ENCODE measurements at places on chromosomes 5 and 9. TPM values are rescaled to one million over a fixed set of nuclear protein-coding genes. Genes with fewer than 3 reads are reported as not detected.

Gene SLC25A2
- polyA plus RNA-seq: not detected

Gene PDCD1LG2
- polyA plus RNA-seq: not detected

Gene RNF224
- not detected for polyA plus RNA-seq

Gene PCA3
- not detected for polyA plus RNA-seq

Gene FAM169A
- polyA plus RNA-seq: 9.2 TPM

Gene OGN
- polyA plus RNA-seq: 0.09 TPM

Gene SLC34A3
- polyA plus RNA-seq: not detected

Gene CNTNAP3
- polyA plus RNA-seq: not detected

Gene DNAJB5
- polyA plus RNA-seq: 1.4 TPM

Gene INSL4
- not detected for polyA plus RNA-seq

Gene HRCT1
- not detected for polyA plus RNA-seq

Gene ALDH1A1
- 0.79 TPM for polyA plus RNA-seq

DNA sequence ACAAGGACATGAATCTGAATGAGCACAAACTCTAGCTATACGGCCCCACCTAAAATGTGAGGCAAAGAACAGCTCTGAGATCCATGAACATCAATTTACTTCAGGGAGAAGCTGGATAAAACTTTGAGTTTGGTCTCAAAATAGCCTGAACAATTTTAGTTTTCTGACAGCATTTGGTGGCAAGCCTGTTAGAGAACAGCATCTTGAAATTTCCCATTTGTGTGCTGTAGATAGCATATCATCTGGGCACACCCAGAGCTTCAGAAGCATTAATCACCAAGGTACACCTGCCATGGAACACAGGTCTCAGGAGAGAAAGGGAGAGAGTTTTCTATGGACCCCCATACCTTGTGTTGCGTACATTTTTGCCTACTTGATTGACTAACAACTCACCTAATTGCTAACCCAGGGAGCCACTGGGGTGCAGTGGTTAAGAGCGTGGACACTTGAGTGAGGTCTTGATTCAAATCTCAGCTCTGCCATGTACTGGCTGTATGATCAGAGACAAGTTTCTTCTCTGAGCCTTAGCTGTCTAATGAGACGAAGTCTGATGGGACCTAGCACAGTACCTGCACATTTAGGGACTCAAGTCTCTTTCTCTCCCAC, 264.9 kb downstream of the PIK3R1 start:
- no peak for DNase-seq

DNA sequence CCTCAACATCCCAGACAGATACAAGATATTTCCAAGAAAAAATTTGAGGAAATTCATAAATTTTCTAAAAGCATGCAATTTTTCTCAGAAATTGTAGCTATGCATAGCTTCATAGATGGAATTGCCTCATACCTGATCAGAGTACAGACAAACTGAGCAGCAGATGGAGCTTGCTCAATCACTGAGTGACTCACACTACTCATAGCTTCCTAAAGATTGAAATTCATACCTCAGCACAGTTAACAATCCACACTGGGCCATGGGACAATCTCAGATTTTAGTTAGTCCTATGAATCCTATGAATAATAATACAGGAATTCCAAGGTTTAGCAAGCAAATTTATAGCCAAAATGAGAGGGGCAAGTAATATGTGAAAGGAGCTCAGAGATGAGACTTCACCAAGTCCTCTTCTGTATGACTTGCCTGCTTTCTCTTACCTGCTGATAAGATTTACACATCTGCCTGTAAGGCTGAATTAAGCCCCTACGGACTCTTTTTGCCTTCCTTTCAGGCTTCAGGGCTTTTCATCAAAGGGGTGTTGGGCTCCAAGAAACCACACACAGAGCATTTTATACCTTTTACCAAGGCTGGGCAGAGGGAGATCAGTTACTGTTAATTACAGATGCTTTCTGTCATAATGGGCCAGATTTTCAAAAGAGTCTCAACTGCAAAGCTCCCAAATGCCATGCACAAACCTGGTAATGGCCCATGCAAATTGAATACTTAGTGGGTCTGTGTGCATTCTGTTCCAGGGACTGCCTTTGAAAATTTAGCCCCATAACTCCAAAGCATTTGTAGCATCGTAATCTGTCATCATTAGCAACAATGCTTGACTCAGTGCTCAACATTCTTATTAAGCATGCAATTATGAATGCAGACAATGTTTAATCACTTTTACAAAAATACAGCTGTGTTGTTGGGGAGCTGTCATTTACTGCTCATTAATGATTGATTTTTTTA, 439.3 kb downstream of the DTWD2 start:
- no peak for DNase-seq

- no peak for DNase-seq
Observed at GRCh38 chr9:19288081-19288480, 57.6 kb downstream of the DENND4C start.

DNA sequence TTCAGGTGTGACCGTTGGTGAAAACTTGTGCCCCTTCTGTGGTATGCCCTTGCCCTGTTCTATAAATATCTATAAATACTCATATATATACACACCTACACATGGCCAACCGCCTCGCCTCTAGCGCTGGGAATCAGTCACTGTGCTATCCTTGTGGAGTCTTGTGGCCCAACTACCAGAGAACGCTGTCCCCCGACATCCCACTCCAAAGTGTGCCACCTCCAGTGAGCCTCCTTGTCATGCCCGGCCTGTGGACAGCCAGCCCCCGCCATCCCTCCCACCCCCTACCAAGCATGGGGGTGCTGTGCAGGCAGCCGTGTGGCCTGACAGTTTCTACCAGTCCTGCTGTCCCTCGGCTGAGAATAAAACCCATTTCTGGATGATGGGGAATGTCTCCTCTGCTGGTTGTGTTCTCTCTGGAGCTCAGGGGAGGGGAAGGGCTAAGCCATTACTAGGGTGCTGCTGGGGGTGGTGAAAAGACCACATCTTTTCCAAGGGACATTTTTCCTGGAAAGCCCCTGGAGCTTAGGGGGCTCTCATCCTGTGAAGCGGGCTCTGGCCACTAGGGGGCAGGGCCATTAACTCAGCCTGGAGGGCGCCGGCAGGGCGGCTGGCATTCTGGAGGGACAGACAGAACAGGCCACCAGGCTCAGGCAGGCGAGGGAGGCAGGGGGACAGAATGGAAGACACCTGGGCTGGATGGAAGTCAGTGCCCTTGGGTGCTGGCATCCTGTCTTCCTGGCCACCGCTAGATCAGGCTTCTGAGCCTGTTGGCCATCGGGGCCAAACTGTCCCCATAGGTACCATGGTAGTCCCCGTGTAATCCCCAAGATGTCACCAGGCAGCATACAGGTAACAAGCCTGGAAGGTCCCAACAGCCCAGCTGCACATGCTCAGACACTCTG, 20.7 kb downstream of the GOLGA2 start:
- DNase-seq: peak; percentile 44

- DNase-seq: no peak
Observed at GRCh38 chr5:156148301-156148700, 178.7 kb upstream of the SGCD start.

DNA sequence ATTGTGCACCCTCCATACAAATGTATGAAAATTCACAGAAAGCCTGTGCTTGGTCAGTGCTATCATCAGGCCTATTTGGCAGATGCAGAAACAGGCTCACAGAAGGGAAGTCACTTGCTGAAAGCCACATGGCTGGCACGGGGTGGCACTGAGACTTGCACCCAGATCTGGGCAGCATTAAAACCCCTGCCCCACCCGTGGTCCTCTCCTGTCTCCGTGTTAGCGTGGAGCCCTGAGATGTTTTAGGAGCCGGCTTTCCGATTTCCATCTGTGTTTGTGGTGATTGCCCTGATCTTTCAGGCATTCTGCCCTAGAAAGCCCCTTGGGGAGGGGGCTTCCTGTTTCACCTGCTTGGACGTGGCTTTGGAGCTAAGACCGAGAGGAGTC, 102.2 kb upstream of the IER5L start:
- DNase-seq: no peak

DNA sequence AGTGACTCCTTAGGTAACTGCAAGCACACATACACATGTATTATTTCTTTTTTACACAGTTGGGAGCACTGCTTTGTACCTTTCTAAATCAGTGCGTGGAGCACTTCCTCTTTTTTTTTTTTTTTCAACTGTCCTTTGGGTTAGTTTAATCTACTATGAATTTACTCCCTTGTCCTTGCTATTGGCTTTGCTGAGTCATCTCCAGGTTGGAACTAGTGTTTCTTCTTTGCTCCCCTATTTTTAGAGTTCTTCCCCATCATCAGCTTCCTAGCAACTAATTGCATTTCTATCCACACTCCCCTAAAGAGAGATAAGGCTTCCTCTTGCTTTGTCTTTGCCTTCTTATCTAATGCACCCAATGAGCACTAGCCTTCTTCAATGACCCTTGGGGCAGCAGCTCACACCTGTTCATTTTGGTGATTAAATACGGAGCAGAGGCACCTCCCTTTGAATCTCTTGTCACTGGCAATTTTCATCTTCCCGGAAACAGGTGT, 24.3 kb downstream of the S100Z start:
- DNase-seq: peak; percentile 19

DNA sequence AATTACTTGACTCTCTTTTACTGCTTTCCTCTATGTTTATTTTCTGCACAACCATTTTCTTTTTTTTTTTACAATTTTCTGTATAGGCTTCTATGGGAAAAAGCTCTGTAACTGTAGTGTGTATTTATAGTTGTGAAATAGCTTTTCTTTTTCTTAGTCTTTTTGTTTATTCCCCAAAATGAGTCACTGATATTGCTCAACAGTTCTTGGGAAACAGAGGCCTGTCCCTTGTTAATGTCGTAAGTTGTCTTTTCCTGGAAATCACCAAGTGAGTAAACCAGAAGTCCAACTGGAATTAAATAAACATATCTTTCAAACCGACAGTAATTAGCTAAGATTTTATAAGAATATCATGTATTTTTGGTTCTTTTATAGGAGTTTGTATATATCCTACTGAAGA, 325.1 kb upstream of the PRR16 start:
- DNase-seq: no peak

GRCh38 chr5:76303921-76304320, 99.2 kb upstream of the IQGAP2 start:
- peak; percentile 31 for DNase-seq

DNA sequence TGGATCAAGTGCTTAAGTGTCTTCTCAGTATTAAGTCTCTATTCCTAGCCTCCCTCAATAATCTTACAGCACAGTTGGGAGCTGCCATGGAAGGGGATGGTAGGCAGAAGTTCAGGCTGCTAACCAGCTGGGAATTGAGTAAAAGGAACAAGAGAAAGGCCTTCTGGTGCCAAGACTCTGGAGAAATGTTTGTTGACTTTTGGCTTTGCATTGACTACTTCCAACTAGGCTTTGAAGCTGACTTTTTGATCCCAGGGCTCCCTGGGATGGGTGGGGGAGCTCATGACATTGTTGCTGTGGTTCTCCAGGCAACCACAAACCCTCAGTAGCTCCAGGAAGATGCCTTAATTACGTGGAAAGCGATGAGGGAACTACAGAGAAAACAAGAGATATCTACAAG, 85.2 kb upstream of the HTR4 start:
- no peak for DNase-seq

- no peak for DNase-seq
Observed at GRCh38 chr9:86515221-86515620, 161.0 kb upstream of the TUT7 start.

DNA sequence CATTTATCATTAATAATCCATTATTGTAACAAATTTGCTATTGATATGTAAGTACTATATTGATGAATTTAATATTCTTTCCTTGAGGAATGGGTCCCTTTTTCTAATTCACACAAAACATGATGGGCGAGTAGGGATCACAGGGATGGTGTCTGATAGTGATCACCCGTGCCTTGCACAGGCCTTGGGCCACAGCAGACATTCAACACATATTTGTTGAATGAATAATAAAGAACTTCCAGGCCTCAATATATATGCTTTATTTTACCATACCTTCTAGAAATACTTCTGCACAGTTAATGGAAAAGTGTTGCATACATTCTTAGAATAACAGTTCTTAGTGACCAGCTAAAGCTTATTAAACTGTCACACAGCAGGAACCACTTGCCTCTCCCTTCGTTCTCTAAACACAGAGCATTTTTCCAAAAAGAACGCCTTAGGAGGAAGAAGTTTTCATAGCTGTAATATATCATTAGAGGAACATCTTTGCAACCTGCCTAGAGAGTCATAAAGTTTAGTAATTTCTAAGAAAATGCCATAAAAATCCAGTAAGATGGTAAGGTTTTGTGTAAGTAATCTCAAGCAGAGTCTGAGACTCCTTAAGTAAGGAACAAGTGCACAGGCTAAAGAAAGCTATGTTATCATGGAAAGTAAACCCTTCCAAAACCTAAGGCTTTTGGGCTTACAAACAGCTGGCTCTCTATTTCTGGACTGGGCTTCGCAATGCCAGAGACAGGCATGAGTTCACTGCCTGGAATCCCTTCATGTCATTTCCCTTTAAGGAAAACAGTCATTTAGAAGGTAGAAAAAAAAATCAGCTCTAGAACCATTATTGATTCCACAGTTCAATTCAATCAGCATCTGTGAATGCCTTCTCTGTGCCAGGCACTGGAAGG, 17.7 kb downstream of the TTLL11 start:
- DNase-seq: no peak

DNA sequence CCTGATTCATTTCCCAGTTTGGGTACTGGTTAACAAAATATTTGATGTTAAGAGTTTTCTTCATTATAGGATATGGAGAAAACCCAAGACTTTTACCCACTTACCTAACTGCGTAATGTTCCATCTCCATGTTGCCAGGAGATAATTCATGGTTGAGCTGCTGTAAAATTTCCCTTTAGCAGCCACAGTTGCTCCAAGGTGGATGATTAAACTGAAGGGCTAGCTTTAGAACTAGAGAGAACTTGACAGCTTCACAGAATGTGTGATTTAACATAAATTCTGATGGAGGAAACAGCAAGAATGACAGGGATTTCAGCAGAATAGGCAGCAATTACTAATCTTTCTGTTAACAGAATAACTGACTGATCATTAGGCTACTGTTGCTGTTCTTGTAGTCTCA, 236.1 kb downstream of the MEF2C start:
- no peak for DNase-seq

- DNase-seq: no peak
Observed at GRCh38 chr9:28059192-28059591, 485.9 kb upstream of the C9orf72 start.

DNA sequence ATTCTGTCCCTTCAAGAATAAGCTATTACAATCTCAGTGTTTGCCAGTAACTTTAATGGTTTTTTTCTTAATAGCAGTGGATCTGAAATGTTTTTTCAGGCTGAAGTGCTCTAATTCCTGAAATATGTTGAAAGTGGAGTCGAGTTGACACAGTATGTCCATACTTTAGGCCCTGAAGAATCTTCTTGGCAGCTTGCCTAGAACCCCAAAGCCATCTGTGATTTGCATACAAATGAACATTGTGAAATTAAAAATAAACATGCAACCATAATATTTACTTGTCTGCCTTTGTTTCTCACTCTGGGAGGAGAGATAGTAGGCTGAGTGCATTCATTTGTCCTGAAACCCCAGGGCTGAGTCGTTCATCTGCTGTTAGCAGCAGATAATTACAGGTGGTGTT, 152.7 kb downstream of the ADCY2 start:
- no peak for DNase-seq

DNA sequence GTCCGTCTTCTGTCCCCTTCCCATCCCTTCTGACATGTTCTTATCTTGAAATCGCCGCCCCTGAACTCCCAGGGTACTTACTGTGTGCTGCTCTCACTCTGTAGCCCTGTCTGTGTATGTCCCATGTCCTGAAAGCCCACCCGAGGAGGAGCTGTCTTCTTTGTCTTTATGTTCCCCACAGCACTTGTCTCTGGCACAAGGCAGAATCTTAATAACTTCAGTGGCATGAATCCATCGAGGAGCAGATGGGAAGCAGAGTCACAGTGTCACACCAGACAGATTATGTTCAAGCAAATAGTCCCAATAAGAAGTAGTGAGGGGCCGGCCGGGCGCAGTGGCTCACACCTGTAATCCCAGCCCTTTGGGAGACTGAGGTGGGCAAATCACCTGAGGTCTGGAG, 29.7 kb upstream of the LTC4S start:
- no peak for DNase-seq

GRCh38 chr5:17221843-17222636, 4.6 kb downstream of the BASP1 start:
- DNase-seq: no peak
